ENCODE measurements at places on chromosomes 6 and 20.
A peak's percentile ranks its signal among the peaks of the same experiment; 100 is the strongest.

GRCh38 chr6:96086745-96087144 lies 71.0 kb downstream of the FUT9 start:
- DNase-seq = no peak

DNA sequence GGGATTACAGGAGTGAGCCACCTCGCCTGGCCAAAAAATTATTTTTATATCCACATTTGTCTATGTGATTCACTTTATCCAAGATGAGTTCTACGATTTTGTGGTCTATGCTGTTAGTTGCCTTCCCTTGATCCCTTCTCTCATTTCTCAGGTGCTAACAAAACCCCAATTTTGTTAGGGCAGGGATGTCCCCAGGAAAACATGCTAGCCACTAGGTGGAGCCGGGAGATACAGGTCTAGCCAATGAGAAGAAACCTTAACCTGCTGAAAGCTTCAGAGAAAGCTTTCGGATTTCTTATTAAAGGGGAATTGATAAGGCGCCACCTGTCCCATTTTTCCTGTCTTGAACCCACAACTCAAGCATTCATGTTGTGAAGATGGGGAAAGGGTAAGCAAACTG lies 167.4 kb upstream of the OLIG3 start:
- peak; percentile 39 for DNase-seq

DNA sequence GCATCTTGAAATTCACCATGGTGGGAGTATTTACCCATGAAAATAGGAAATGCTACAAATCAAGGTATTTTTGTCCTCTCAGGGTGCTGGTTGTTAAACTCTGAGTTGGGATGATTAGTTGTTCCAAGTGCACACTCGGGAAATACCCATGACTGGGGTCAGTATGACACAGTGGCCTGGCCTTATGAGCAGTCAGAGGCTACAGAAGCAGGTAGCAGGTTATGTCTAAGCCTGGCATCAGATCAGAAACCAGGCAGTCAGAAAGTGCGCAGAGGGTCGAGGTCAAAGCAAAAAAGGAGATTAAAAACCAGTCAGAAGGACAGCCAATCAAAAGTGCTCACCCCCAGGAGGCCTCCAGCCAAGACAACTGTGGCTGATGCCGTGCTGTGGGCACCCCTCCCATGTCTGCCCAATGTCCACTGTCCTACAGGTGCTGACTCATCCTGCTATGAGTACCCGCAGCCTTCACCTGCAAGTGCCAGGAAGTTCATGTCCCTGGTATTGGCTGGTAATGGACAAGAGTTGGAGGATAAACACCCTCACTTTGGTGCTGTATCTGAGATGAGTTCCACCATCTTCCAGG lies 117.4 kb upstream of the SLC24A3 start:
- DNase-seq = peak; percentile 29

GRCh38 chr20:51570739-51571459 lies 28.4 kb upstream of the NFATC2 start:
- no peak for DNase-seq

- DNase-seq = no peak
Observed at GRCh38 chr6:51570168-51570921, 517.1 kb downstream of the PKHD1 start.

GRCh38 chr6:31414771-31415265 lies 11.4 kb downstream of the MICA start:
- peak; percentile 24 for DNase-seq

DNA sequence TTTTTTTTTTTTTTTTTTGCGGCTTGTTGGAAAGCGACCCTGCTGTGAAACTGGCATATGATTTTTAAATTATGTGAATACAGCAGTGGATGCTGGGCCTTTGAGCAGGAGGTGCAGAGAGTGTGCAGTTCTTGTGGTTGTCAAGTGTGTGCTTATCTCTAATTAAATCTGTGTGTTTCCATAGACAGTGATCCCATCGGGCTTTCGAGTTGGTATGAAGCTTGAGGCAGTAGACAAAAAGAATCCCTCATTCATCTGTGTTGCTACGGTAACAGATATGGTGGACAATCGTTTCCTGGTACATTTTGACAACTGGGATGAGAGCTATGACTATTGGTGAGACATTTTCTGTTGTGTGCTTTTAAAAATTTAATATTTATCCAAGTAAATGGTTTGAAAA lies 52.4 kb downstream of the L3MBTL3 start:
- DNase-seq = peak; percentile 4

- DNase-seq = peak; percentile 55
Observed at GRCh38 chr6:40550202-40551101, 36.7 kb downstream of the LRFN2 start.

- no peak for DNase-seq
Observed at GRCh38 chr6:13539572-13539971, 34.8 kb upstream of the SIRT5 start.

DNA sequence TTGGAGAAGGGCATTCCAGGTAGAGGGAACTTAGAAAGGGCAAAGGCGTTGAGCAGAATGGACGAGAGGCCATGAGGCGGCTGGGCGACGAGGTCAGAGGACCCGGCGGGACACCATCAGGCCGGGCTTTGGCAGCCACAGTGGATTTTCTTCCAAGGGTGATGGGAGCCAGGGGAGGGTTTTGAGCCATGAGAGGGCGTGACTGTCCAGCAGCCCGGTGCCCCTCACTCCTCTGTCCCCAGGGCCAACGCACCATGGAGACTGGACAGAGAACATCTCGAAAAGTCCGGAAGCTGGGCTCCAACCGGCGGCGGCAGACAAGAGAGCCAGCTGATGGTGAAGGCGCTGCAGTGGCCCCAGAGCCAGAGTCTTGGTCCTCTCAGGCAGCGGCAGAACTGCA lies 6.4 kb downstream of the RAB44 start:
- no peak for DNase-seq

DNA sequence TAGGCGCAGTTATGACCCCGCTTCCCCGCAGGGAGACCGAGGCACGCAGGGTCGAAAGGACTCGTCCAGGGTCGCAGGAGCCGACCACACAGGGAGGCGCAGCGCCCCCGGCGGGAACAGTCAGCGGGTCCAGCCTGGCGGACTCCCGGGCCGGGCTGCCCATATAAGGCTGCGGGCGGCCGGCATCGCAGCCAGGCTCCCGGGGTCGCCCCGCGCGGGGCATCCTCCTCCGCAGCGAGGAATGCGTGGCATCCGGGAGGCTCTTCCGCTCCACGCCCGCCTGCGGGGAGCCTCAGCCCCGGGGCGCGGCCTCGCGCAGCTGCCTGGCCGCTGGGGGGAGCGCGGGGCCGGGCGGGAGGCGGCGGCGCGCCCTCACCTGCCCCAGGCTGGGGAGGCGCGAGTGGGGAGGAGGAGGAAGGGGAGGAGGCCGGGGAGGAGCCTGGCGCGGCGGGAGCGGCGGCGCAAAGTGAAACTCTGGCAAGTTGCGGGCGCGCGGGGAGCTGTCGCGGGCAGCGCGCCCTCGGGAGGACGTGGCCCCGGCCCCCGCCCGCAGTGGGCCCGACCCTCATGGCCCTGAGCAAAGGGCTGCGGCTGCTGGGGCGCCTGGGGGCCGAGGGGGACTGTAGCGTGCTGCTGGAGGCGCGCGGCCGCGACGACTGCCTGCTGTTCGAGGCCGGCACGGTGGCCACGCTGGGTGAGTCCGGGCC lies at the start of gene SYNJ2:
Gene SYNJ2 (plus strand): TSS at position 469 of the 707 bp plus-strand sequence. CDS start 99 bp downstream, at position 568.
- peak; percentile 80 for DNase-seq

DNA sequence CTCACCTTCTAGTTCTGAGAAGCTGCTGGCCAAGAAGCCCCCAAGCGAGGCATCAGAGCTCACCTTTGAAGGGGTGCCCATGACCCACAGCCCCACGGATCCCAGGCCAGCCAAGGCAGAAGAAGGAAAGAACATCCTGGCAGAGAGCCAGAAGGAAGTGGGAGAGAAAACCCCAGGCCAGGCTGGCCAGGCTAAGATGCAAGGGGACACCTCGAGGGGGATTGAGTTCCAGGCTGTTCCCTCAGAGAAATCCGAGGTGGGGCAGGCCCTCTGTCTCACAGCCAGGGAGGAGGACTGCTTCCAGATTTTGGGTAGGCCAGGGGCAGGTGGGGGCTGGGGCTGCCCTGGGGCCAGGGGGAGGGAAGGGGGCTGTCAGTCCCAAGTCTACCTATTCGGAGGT lies 2.3 kb downstream of the MYLK2 start:
- DNase-seq = no peak

Measured in M059J (cell line).